ENCODE measurements at places on chromosomes 2 and 18.
A peak's percentile ranks its signal among the peaks of the same experiment; 100 is the strongest.

DNA sequence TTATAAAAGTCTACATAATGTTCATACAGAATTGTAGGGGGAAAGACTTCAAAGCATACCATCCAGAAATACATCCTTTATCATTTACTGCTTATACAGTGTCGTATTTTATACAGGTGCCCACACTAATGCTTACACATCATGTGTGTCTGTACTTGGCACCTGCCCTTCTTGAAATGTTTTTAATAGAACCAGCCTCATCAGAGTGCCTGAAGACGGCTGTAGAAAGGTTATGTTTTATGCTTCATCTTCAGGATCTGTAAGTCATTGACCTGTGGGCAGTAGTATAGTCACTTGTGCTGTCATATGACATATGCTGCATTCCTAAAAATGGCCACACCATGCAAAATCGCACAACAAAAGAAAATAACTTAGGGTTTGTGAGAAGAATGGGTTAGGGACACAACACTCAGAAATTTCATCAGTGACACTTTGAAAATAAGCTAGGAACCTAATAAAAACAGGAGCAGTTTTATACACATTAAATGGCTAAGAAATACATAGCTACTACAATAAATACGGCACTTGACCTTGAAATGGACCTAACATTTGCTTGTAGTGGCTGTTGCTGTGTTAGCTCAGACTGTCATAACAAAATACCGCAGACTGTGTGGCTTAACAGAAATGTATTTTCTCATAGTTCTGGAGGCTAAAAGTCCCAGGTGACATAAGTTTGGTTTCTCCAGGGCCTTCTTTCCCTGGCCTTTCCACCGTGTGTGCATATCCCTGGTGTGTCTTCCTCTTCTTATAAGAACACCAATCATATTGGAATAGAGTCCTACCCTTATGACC is 112.6 kb downstream of the CERS6 start:
- DNase-seq, result no peak

- no peak for DNase-seq
Observed at GRCh38 chr2:10252661-10253060, 50.0 kb upstream of the HPCAL1 start.

- no peak for DNase-seq
Observed at GRCh38 chr18:30533716-30534115, 508.8 kb downstream of the DSC3 start.

GRCh38 chr2:118853651-118854291 is 6.3 kb upstream of the EN1 start:
- no peak for DNase-seq

- DNase-seq, result peak; percentile 64
Observed at GRCh38 chr2:86807468-86808275, 17.0 kb upstream of the CD8A start.

DNA sequence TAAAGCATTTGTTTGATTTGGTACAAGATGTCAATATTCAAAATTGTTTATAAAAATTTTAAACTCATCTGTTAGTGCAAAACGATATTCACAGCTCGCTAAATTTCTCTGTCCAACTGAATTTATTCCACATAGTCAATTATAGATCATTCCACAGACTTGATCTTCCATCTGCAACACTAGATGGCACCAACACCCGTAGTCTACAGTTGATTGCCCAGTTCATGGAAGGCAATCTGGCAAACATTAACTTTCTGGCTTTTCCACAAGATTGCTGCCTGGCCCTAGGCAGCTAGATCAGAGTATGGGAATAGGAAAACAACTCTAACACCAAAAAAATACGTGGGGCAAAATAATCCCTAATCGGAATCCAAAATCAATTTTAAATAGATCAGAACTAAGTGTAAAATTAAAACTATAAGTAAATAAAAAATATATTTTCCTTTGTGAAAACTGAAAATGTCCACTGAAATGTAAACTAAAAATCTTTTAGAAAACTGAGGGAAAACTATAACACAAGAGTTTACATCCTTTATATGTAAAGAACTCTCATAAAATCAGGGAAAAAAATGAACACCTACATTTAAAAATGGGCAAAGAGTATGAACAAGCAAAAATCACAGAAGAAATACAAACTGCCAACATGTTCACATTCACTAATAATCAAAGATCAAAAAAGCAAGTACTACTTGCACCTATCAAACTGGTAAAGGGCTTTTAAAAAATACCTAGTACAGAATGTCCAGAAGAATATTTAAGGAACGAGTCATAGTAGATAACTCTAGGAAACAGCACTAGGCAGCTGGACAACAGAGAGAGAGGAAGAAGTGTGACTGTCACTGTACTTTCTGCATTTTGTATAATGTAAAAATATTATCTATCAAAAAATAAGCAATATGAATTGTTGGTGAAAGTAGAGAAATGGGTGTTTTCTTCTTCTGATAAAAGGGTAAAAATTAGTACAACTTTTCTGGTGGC is 35.0 kb downstream of the RTN4 start:
- peak; percentile 37 for DNase-seq

DNA sequence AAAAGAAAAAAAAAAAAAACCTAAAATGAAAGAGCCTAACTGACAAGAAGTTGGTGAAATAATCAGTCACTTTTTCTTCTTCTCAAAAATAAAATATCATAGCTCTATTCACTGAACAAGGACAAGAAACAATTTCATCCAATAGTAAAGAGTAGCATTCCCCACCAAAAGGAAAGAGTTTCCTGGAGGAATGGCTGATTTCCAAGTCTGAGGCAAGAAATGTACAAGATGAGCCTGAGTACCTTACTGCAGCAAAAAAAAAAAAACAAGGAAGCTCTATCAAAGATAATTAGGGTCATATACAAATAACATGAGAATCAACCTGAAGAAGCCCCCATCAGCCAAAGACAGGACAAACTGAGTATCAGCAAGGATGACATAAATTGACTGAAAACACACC is 11.5 kb downstream of the ROCK1 start:
- DNase-seq, result no peak

- DNase-seq, result no peak
Observed at GRCh38 chr18:50776383-50776782, 43.4 kb downstream of the MRO start.

GRCh38 chr2:235665661-235666212 is 171.9 kb downstream of the AGAP1 start:
- DNase-seq, result peak; percentile 75

DNA sequence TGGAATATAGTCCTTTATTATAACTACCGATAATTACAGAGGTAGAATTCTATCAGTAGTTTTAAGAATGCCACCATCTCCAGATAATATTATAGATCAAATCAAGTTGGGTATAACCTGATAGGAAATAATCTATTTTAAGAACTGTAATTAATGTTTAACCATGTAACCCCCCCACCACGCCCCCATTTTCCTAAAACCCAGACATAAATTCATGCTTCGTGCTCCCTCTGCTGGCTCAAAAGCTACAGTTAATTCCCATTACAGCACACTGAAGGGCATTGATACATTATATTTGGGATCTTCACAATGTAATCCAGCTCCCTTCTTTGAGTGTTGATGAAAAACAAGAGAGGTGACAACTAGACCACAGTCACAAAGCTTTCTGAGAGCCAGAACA is 228.0 kb upstream of the SMAD7 start:
- no peak for DNase-seq

DNA sequence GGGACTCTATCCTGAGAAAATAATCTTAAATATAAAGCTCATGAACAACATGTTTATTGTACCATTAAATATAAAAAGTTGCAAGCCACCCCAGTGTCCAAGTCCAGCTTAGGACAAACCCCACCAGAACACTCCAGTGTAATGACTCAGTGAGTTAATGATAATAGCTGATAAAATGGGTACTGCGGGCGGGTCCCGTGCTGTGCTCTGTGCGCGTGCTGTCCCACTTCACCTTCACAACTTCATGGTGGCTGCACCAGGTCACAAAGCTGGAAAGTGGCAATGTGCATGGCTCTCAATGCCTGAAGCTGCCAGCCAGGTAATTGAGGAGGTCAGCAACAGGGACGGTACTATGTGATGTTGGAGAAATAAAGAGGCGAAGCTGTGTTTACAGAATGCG is 18.6 kb downstream of the DGKD start:
- no peak for DNase-seq

GRCh38 chr2:68861330-68861729 is 9.9 kb downstream of the BMP10 start:
- no peak for DNase-seq

GRCh38 chr2:168753765-168754329 is 48.6 kb upstream of the NOSTRIN start:
- DNase-seq, result no peak

- DNase-seq, result no peak
Observed at GRCh38 chr2:182128821-182129707, 143.4 kb downstream of the PPP1R1C start.

GRCh38 chr18:12867441-12868123 is 16.5 kb downstream of the PTPN2 start:
- DNase-seq, result no peak

GRCh38 chr2:167718560-167718959 is 528.8 kb downstream of the STK39 start:
- DNase-seq, result no peak

- DNase-seq, result no peak
Observed at GRCh38 chr2:7121851-7122250, 204.6 kb downstream of the RNF144A start.

DNA sequence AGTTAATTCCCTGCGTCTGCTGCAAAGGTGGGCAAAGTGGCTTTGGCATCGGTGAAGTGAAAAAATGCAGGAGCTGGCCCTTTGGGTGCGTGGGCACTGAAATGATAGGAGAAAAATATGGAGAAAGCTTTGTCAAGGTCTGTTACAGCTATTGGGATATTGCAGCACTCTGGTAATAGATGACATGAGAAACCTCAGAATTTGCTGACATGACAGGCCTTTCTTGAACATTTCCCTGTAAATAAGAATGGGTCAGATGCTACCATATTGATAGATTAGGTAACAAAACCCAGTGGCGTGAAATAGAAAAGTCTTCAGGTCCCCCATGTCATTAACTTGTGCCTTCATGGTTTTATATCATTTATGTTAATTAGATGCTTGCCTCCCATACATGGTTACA is 12.4 kb upstream of the DSG4 start:
- DNase-seq, result no peak

- peak; percentile 56 for DNase-seq
Observed at GRCh38 chr2:8685697-8686358, 4.0 kb downstream of the ID2 start.

DNA sequence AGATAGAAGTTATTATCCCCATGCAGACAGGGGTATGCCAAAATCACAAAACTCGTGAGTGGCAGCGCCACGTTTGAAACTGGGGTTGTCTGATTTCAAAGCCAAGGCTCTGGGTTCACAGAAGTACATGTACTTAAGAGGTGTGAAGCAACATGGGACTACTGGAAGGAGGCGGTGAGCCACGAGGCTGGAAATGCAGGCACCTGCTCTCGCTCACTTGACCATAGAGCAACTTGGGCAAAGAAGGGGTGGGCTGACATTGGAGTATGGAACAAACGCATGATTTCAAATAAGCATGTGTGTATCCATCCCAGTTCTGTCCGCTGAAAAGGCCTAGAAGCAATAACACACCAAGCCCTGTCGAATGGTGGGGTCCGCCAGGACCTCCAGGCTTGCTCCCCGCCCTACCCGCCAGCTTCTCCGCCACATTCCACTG is 593 bp upstream of the ACTR2 start:
- DNase-seq, result no peak

- no peak for DNase-seq
Observed at GRCh38 chr2:43233218-43234212, 7.1 kb upstream of the ZFP36L2 start.

- no peak for DNase-seq
Observed at GRCh38 chr2:206095536-206096332, 9.8 kb upstream of the INO80D start.

DNA sequence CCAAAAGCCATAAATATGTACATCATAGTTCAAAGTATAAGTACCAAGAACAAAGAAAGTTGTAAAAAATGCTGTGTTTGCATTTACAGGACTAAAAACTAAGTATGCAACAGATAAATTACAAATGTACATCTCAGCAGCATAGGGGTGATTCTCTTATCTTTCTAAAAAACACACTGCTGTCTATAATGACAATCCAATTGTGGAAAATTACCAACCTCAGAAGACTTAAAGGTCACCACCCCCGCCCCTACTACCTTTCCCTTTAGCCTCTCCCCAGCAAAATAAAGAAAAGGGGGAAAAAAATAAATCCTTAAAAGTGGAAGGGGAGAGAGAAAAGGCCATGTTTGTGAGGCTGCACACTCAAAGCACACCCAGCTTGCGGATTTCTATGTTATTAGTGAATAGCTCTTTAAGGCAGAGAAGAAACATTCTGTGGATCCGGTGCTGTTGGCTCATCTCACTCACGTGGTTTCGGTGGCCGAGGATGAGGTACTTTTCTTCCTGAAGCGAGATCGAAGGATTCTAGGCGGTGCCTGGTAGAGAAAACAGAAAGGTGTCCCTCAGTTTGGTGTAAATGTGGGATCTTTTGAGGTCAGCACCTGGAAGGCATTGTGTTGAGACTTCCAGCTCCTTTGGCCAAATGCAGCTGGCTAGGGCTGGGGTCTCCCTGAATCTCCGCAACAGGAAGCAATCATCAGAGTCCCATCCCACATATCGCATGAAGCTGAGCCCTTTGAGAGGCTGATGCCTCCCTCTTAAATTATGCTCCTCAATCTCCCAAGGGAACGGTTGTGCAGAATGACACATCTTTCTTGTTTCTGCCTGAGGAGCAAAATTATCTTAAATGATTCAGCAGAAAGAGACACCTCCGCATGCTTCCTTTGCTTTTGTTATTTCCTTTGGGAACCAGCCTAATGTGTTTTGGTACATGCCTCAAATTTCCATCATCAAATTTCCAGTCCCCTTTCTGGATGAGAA is 17.6 kb downstream of the MRPL35 start:
- no peak for DNase-seq

DNA sequence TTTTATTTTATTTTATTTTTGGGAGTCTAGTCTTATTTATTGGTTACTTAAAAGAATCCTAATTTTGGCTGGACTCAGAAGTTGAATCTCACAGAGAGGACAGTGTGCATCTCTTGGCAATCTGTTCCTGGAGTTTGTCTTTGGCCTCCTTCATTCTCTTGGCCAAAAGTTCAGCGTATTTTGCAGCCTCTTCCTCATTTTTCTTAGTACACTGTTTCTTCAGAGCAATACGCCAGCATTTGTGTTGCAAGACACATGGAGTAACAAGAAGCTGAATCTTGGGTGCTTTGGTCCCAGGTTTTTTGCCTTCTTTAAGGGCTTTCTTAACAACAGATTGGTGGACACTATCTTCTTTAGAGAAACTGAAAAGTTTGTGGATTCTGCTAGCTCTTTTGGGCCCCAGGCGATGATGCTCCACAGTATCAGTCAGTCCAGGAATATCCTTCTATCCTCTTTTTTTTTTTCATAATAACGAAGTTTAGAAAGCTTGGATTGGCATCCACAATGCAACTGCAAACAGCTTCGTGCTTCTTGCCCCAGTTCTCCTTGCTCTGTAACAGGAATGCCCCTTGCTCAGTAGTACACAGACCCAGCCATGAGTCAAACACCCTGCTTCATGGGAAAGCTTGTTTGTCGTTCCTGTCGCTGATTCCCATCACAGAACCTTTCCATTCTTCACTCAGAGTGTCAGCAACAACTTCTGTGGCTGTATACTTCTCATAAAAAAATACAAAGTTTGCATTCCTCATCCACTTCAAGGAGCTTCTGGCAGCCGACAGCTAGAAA is 34.8 kb upstream of the RFX8 start:
- no peak for DNase-seq

- DNase-seq, result no peak
Observed at GRCh38 chr2:173090973-173091660, 15.5 kb downstream of the MAP3K20 start.

GRCh38 chr2:172299741-172300140 is 127.6 kb upstream of the ITGA6 start:
- DNase-seq, result no peak

- no peak for DNase-seq
Observed at GRCh38 chr18:79784071-79784913, 13.4 kb upstream of the KCNG2 start.

Measured in NCI-H1092 treated with DMSO at 0.1 percent for 48 hours (cell line).